HT-29 (cell line): ENCODE measurements at places on chromosomes 3 and 15.

GRCh38 chr3:106058475-106058874 is 189.7 kb upstream of the CBLB start:
- no peak for DNase-seq

DNA sequence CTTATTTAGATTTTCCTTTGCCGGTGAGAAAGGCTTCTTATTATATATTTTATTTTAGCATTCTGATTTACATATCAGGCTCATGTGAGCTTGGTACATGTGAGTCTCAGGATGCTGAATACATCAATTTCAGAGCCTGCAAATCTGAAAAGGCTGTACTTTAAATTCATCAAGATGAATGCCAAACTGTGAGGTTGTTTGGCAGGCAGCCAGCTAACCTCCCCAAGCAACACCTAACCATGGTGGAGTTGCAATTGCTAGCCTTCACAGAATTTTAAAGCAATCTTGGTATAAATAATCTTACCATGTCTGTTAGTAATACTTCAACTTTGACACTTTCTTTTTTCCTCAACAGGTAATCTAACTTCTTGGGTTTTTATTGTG is 252.5 kb downstream of the CDIN1 start:
- DNase-seq: peak; percentile 65

DNA sequence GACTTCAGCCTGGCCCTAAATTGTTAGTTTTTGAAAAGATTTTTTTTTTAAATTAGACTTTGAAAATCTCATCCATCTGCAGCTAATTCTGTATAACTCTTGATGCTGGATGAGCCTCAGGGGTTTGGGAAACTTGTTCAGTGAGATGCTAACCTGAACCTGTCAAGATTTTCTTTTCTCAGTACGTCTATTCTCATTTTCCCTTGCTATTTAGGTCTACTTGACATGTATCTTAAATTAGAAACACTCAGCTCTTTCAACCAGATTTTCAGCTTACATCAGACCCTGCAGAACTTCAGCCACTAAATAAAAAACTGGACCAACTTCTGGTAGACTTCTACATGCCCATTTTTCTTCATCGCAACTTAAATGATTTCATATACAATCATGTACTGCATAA is 61.4 kb downstream of the MFSD1 start:
- DNase-seq: no peak

- DNase-seq: no peak
Observed at GRCh38 chr3:159234306-159234705, 432.5 kb downstream of the MFSD1 start.

GRCh38 chr3:123821920-123822319 is 62.2 kb downstream of the MYLK start:
- DNase-seq: no peak

DNA sequence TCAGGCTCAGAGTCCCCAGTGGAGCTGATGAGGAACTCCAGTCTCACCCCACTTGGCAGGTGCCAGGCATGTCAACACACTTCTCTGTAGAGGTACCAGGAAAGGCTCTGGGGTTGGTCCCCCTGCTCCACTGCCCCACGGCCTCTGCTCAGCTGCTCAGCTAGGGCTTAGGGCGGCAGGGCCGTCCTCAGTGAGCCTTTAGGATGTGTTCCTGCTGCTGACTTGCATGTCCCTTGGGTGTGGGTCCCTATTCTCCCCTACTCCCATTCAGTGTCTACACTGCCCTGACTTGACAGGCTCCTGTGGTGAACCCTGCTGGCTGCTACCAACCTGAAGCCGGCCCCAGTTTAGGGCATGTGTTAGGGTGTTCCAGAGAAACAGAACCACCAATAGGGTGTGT is 17.9 kb upstream of the POLG start:
- no peak for DNase-seq

GRCh38 chr3:38084334-38085310 is 45.6 kb downstream of the DLEC1 start:
- DNase-seq: peak; percentile 38

- DNase-seq: no peak
Observed at GRCh38 chr15:37034835-37035748, 65.3 kb downstream of the MEIS2 start.

GRCh38 chr15:80199366-80199765 is 46.6 kb downstream of the FAH start:
- DNase-seq: no peak

DNA sequence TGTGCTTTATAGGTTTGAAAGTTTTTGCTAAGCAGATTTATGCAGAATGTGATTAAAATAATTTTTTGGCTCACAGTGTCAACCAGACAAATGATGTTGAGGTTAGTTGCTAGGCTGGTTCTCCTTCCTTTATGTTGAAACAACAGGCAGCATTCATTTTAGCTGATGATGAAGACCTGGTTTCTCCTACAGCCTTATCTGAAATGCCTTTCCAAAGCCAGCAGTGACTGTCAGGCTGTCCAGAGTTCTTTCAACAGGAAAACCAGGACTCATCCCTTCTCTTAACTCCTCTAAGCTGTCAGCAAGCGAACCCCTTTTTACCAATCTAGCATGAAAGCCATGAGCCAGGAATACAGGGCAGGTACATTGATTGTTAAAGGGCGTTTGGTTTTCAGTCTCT is 84.1 kb downstream of the ZNF609 start:
- DNase-seq: no peak

DNA sequence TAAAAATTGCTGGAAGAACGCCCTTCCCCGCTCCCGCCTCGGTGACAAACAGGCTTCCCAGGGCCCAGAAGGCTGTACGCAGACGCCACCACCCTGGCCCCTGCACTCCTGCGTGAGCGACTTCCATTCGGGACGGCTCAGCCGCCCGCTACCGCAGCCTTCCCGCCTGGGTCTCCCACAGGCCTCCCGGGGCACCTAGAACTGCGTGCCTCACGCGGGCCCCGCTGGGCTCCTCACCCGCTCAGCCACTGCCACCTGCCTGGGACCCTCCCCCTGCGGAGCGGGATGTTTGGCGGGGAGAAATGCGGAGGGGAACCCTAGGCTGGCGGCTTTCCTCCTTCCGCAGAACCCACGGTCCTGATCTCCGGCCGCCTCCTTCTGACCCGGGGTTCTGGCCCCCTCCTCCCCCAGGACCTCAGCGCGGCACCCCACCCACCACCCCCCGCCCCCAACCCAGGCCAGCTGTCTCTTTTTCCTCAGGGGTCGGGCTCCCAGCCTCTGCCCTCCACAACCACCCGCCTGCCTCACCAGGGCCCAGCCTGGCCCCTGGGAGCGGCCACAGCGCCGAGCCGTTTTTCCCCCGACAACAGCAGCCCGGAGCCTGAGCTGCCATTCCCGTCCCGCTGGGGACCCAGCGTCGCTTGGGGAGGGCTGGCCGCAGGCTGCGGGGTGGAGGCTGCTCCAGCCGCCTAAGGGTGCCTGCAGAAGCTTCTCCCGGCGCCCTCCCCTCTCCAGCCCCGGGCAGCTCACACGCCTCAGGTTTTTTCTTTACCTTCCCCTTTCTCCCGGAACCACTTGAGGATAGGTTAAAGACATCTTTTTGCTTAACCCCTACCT is 27.6 kb upstream of the RAB7A start:
- DNase-seq: peak; percentile 43

GRCh38 chr3:162021206-162021605 is 524.6 kb downstream of the OTOL1 start:
- DNase-seq: no peak

DNA sequence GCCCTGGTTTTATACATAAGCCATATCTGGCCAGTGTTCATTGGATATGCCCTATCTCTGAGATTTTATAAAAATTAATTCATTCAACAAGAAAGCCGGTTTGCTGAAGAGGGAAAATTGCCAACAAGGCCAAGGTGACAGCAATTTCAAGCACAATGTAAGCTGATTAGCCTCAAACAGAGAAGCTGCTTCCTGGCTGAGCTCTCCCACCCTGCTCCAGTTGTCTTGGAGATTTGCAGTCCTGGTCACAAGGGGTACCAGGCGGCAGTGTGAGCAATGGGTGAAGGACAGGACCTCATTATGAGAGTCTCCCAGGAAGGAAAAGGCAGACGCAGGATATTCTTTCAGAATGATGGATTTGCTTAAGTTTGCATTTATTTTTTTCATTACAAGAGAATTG is 5.4 kb upstream of the THSD4 start:
- DNase-seq: no peak

- DNase-seq: no peak
Observed at GRCh38 chr3:78634316-78634715, 1133.5 kb downstream of the ROBO1 start.

DNA sequence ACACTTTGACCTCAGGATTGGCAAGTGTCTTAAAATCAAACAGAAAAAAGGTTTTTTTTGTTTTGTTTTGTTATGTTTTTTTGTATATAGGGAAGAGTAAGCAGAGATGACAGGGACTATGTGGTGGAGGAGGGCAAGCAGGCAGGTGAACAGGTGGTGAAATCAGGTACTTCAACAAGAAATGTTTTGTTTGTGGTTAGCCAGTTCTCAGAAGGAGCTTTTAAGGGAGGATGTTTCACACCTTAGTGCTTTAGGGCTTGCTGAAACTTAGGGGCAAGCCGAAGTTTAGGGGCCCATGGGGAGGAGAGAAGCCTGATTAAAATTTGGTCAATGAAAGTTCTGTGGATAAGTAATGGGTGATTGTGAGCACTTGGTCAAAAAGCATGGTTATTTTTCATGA is 370.7 kb upstream of the SLCO3A1 start:
- no peak for DNase-seq

- no peak for DNase-seq
Observed at GRCh38 chr3:59163953-59164352, 114.1 kb upstream of the CFAP20DC start.

DNA sequence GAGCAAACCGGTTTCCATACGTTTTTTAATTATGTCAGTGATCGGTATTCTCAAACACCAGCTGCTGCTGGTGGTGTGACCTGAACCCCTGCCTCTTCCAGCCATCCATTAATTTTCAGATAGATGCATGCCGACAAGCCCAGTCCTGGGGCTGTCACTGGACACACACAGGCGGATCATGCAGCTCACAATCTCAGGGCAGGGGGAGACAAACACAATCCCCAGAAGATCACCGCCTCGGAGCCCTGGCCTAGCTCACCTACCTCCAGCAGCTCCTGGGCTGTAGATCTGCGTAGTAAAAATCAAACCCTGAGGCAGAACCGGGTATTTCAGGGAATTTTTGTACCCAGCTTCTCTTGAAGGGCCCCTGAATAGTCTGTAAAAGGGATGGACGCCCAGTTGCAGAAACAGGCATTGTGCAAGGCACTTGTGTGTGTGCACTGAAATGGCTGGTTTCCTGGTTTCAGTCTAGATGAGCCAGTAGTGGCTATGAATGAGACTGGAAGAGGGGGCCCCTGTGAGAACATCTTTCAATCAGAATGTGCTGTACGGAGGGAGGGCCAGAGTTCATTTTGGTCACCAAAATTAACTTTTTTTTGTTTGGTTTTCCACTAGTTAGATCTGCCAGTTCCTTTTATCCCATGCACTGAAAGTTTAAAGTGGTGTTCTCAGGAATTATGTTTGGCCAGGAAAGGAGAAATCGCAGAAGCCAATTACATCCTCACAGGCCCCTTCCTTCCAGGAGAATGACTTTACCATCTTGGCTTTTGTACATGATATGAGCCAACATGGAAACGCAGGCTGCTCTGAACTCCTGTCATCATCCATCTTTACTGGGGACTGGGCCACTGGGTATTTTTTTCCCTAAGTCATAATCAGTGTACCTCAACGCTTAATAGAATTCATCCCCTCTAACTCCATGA is 55.0 kb upstream of the RPL32 start:
- DNase-seq: no peak

GRCh38 chr3:58754074-58754473 is 87.5 kb upstream of the FAM3D start:
- no peak for DNase-seq

GRCh38 chr15:60077581-60078359 is 73.7 kb downstream of the FOXB1 start:
- DNase-seq: no peak
